ENCODE measurements at places on chromosomes 6 and 20.

DNA sequence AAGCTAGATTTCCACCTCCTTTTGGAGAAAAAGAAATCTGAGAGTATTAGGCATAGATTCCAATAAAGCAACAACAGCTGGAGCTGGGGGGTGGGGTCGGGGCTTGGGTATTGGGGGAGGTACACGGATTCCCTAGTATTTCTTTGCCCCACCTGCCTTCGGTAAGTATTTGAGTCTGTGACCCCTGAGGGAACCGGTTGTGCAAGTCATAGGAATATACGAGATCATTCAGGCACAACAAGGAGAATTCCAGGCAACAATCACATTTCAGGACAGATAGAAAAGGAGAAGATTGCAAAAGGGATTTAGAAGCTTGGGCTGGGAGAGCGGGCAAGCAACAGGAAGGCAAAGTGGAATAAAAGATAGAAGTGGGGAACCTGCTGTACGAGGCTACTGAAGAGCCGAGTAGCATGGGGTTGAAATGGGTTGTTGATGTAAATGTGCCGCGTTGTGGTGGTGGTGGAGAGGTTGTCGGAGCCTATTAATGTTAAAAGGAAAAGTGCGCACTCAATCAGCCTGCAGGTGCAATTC, 148.9 kb downstream of the BCAS1 start:
- no peak for DNase-seq

DNA sequence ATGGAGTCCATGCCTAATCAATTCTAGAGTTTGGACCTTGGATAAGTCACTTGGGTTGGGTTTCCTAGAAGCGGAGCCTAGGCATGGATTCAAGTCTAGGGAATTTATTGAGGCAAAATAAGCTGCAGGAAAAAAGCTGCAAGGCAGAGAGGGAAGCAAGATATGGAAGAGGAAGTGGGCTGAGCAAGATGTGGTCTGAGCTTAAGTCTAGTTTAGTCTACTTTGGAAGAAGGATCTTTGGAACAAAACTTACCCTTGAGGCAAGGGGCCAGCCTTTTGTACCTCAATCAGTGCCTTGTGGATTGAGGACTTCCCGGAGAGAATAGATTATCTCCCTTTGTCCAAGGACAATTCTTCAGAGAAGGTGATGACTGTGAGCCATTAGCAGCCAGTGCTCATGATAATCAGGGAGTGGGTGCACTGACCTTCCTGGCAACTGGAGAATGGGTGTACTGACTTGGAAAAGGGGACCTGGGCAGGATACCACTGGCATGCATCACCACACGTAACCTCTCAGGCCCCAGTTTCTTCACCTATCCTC, 10.9 kb downstream of the ZSCAN9 start:
- DNase-seq = no peak

DNA sequence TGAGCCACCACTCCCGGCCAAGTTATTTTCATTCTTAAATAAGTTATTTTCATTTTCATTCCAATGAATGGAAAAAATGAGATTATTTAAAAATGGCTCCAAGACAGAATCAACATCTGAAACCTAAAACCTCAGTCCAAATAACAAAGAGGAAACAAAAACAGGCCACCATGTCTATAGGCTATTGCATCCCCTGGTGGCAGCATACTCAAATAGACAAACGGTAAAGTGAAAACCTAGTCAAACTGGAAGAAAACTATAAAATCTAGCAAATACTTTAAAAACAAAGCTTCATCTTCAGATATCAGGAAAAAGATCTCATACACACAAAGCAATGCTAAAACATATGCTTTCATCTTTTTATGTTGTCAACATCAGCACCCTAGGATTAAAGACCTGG, 20.9 kb downstream of the IL17A start:
- DNase-seq = no peak

GRCh38 chr20:54257071-54257816, 49.4 kb downstream of the PFDN4 start:
- DNase-seq = no peak

GRCh38 chr6:90466154-90466940, 120.5 kb downstream of the MAP3K7 start:
- no peak for DNase-seq

DNA sequence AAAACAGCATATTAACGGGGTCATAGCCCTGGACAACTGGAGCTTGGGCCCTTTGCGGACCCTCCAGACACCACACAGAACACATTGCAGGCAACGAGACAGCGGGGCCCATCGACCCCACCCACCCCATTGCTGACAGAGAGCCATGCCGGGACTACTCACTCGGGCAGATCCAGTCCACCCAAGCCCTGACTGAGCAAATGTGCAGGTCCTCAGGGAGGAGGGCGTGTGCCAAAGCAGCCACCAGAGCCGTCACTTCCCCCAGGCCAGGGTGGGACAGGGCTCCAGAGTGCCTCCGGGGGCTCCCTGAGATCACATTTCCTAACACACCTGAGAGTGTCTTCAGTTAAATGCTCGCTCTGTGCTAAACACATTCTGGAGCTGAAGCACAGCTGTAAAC, 114.9 kb downstream of the CDH4 start:
- no peak for DNase-seq

- DNase-seq = no peak
These were observed 139.2 kb downstream of the AHI1 start for GRCh38 chr6:135358251-135358821.

- DNase-seq = no peak
These were observed 50.8 kb upstream of the BEND6 start for GRCh38 chr6:56904068-56904467.

GRCh38 chr6:29589423-29590048, 4.6 kb downstream of the OR2H2 start:
- DNase-seq = no peak

- no peak for DNase-seq
These were observed 124.2 kb downstream of the FHL5 start for GRCh38 chr6:96687121-96687520.

DNA sequence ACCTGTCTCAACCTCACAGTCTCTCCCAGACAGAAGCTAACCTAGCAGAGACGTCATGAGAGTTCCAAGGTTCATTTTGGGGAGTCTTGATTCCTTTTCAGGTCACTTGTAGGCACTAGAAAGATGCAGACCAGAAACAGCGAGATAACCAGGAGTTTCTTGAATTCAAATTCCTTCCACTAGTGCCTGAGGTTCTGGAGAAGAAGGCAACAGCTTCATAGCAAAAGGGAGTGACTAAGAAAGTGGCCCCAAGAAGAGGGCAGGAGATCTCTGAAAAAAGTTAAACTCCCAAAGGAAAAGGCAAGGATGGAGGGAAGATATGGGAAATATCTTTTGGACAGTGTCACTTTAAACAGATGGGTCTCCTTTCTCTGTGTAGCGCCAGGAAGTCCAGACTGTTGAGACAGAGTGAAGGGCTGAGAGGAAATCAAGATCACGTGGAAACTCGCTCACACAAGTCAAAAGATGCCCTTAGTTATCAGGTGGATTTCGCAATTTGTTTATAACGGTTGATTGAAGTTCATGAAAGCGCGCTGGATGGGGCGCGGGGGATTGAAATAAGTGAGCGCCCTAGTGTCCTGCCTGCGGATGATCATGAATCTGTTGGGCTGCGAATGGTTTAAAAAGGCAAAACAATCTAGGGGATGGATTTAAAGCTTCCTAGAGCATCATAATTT, 4.8 kb upstream of the PRSS16 start:
- no peak for DNase-seq

DNA sequence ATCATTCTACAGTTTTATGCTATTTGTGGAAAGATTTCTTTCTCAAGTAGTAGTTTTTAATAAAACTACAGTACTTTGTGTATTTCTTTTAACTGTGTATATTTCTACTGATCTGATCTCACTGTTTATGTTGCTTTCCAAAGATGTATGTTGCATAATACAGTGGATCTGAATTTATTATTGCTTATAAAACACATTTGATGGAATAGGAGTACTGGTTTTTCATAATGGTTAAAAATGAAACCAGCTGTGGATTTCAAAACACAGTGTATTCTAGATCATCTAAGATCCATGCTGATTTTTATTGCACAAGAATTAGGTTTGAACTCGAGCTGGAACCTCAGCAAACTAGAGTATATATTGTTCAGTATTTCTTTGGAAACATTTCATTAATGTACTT, 8.0 kb downstream of the NKX2-4 start:
- no peak for DNase-seq

- no peak for DNase-seq
These were observed 130.1 kb downstream of the RNASET2 start for GRCh38 chr6:166826264-166826663.

GRCh38 chr6:127481111-127481510, 21.9 kb upstream of the KIAA0408 start:
- DNase-seq = no peak

DNA sequence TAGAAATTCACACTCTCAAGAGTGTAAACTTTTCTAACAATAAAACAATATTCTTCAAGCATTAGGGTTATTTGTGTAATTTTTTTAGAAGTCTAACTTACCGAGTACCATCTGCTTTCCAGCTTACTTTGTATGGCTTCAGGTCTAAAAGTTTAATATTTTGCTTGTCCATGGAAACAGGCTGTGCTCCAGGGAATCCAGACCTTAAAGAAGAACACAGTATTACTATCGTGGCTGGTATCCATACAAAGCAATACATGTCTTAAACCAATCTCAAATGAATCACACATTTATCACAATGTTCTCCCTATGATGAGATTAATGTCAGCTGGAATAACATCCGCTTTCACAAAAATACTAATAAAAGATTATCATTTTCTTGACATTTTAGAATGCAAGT, 73.0 kb downstream of the RNGTT start:
- DNase-seq = no peak

GRCh38 chr6:106560996-106561685, 68.2 kb downstream of the RTN4IP1 start:
- no peak for DNase-seq

- DNase-seq = no peak
These were observed 9.1 kb upstream of the PBOV1 start for GRCh38 chr6:138227316-138227781.

DNA sequence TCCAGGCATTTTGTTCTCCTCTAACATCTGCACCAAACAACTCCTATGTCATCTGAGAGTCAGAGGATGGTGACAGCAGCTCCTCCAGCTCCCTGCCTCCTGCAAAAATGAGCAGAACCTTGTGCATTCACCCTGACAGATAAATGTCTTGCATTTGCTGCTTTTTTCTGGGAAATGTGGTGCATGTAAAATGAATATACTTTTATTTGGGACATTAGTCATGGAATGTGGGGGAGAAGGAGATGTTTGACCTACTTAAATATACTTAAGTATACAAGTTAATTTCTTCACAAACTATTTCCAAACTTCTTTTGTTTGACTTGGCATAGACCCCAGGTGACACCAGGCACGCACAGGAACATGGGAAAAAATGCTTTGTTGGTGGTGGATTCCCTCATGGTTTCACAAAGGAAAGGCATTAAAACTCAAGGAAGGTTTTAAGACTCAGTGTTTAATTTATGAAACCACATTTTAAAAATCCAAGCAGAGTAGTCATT, 181.8 kb upstream of the MCHR2 start:
- DNase-seq = no peak

GRCh38 chr6:168322966-168323365, 3.4 kb upstream of the DACT2 start:
- no peak for DNase-seq

- no peak for DNase-seq
These were observed 268.2 kb upstream of the POU3F2 start for GRCh38 chr6:98566126-98566525.

DNA sequence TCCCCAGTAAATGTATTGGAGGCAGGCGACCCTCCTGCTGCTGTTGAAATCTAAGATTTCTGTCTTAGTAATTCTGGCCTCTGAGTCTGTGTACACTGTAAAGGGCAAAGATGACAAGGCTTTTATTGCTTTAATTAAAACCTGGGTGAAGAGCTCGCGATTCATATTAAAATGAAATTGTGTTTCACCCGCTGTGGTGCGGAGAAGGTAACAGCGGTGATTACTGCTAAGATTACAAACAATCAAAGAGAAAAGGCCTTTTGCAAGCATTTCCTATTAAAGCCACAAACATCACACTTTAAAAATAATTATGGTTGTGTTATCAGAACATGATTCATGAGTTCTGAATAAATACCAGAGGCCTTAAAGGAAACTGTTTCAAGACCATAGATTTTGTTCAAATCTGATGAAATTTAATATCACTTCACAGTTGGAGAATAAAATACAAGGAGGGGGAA, 69.3 kb downstream of the TOX2 start:
- DNase-seq = no peak

GRCh38 chr6:113524826-113525225, 332.3 kb upstream of the MARCKS start:
- no peak for DNase-seq

GRCh38 chr6:158086504-158087223, 81.4 kb downstream of the SERAC1 start:
- DNase-seq = no peak

DNA sequence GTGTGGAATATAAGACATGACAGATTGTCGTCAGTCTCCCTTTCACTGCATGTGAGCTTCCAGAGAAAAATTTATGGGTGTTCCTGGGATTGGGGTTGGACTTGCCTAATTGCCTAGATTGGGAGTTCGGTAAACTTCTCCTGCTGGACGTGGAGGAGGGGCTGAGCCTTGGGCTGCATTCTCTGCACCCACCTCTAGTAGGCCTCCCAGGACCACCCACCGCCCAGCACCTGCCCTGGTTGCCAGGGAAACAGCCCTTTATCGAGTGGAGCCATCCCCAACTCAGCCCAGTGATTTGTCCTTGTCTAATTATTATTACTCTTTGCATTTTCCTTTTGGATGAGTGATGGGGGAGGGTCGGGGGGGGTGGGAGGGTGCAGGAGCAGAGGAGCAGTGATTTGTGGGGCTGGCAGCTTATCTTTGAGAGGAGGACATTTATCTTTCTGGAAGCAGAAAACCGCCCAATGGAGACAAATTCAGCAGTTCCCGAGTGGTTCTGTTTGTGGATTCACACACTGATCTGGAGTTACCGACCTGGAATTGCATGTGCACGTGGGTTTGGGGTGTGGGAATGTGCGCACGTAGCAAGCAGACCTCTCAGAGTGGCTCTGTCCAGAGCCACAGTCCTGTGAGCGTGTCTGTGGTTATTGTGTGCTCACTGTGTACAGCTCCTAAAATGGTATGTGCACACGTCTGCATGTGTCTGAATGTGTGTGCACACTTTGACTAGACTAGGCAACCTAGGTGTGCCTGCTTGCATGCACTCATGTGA, 104.5 kb downstream of the DHX35 start:
- DNase-seq = no peak

- no peak for DNase-seq
These were observed 127.1 kb upstream of the ZNF184 start for GRCh38 chr6:27599859-27600532.

GRCh38 chr6:26604026-26604425, 7.3 kb downstream of the ABT1 start:
- DNase-seq = no peak

DNA sequence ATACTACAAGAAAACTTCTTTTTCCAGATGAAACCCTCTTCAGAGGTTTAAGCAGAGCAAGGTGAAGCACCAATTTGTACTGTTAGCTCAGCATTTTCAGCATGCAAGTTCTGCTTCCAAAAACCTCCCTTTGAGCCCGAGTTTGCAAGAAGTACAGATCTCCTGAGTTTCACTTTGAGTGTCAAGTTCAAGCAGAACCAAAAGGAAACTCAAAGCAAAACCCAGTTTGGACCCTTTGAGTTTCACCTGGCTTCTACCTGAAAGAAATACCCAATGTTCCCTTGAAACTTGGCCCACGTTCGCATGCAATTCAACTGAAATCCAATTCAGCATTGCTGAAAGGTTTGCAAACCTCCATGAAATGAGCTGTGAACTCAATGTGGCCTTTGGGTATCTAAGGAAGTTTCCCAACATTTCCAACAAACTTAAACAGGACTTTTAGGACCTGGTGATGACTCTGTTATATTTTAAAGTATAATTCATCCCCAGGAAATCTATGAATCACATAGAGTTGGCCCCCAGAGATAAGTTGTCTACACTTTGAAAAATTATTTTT, 62.9 kb upstream of the HBS1L start:
- DNase-seq = no peak

- no peak for DNase-seq
These were observed 25.0 kb downstream of the FOXP4 start for GRCh38 chr6:41571021-41571780.
